ENCODE measurements at places on chromosomes 5 and 9. TPM values are rescaled to one million over a fixed set of nuclear protein-coding genes. Genes with fewer than 3 reads are reported as not detected.

The TAS2R1 gene
- total RNA-seq, result not detected

The CMYA5 gene
- 3.5 TPM for total RNA-seq

The PCDHA9 gene
- total RNA-seq, result 0.14 TPM

The CAMK4 gene
- total RNA-seq, result 0.69 TPM

The DRD1 gene
- total RNA-seq, result 0.14 TPM

The CTXN3 gene
- total RNA-seq, result not detected

The TIMD4 gene
- total RNA-seq, result 0.42 TPM

The HAVCR2 gene
- 16.1 TPM for total RNA-seq

DNA sequence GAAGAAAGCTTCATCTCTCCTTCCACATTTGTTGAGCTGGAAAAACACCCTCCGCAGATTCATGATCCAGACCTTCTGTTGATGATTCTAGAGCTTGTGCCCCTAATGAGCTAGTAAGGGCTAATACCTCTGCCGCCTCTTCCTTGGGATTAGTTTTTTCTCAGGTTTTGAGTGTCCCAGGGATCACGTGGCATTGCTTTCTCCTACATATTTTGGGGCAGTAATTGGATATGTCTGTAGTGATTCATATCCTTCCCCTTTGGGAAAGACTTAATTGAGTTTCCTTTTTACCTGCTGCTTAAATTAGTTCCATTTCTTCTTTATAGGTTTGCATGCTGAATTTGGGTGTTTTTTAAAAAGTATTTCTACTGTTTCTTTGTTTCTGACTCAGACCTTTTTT, 143.9 kb downstream of the GOLPH3 start:
- DNase-seq, result no peak

- DNase-seq, result no peak
These were observed 5.2 kb downstream of the SH2D3C start for GRCh38 chr9:127773272-127773671.

DNA sequence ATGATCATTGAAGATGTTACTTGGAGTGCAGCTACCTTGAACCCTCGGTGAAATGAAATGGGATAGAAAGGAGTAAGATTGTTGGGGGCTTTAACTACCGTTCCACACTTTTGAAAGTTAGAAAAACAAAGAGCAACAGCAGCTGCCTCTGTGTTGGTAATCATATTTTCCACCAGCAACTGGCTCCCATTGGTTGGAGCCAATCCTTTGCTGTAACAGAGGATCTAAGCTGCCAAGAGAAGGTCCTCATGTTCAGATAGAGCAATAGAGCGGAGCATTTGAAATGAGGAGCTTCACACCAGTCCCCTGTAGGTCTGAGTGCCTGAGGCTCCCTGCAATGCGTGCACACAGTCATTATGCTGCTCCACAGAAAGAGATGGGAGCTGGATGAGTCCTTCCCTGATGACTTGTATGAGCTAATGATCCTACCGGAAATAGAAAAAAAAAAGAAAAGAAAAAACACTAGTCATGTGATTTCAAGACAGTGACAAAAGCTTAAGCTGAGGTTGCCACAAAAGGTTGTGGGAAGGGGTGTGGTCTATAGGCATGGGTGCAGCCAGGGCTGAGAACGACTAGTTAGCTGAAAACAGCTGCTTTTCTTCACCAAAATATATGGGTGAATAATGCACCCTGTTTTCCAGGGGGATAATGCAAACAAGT, 300.7 kb downstream of the MLLT3 start:
- no peak for DNase-seq

DNA sequence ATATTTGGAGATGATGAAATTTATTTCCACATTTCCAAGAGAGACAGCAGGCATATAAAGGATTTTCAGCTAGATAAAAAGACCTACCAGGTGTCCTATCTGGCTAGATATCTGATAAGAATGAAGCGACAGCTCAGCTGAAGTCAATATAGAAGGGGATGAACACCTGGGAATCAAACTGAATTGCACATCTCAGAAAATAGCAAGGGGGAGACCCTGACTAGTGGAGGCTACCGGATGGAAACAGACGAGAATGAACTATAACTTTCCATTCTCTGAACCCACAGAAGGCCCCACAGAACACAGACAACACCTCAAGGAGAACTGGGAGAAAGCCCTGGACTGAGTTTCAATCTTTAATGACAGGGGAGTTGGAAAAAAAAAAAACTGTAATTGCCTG, 51.1 kb downstream of the CPLANE1 start:
- no peak for DNase-seq

GRCh38 chr5:170075696-170076095, 30.0 kb upstream of the FOXI1 start:
- no peak for DNase-seq

GRCh38 chr9:104572612-104573011, 3.6 kb downstream of the OR13C8 start:
- DNase-seq, result no peak

- DNase-seq, result no peak
These were observed 32.7 kb upstream of the DNAH5 start for GRCh38 chr5:13976867-13977830.

- no peak for DNase-seq
These were observed 20.7 kb upstream of the JADE2 start for GRCh38 chr5:134504629-134505300.

DNA sequence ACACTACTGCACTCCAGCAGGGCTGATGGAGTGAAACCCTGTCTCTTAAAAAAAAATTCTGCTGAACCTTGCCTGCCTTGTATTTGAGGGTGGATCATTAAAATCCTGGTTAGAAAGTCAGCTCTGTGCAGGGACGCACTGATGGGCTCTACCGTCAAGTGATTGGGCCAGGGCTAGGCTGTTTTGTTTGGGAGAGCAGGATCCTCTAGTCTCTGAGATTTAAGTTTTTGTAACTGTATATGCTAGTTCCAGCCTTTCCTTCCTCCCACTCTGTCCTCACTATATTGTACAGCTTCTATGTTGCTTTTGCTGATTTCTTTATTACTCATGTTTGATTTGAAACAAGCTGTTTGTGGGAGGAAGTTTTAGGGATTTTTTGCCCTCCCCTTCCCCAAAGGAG, 11.5 kb downstream of the DDX4 start:
- no peak for DNase-seq

DNA sequence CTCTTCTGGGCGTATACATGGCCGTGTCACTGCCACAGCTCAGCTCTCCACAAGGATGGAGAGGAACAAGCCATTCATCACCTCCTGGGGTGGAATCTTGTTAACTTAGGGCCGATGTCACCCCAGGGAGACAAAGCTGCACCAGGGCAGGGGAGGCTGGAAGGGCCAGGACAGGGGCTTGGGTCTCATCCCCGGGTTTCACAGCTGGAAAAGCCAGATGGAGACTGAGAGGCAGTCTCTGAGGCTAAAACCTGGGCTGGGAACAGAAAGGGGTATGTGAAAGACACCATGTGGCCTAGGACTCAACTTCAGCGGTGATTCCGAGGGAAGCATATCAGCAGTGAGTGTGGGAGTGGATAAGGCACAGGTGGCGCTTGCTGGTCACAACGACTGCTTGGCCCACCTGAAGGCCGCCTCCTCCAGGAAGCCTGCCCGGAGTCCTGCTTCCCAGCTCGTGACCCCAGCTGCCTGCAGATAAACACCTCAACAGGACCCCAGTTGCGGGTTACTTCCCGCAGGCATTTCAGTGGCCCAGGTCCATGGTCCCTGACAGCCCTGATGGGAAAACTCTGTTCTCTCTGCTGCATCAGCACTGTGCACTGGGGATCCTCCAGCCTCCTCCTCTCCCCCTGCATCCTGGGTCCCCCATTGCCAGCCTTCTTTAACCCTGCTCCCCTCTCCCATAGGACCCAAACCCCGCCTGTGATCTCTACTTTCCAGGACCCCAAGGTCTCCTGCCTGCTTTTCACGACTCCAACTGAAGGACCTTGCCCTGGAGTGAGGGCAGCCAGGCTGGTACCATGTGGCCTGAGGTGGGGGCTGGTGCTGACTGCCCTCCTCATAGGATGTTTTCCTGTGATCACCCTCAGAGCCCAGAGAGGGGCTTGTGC, 51.7 kb upstream of the FCN1 start:
- DNase-seq, result peak; percentile 49

DNA sequence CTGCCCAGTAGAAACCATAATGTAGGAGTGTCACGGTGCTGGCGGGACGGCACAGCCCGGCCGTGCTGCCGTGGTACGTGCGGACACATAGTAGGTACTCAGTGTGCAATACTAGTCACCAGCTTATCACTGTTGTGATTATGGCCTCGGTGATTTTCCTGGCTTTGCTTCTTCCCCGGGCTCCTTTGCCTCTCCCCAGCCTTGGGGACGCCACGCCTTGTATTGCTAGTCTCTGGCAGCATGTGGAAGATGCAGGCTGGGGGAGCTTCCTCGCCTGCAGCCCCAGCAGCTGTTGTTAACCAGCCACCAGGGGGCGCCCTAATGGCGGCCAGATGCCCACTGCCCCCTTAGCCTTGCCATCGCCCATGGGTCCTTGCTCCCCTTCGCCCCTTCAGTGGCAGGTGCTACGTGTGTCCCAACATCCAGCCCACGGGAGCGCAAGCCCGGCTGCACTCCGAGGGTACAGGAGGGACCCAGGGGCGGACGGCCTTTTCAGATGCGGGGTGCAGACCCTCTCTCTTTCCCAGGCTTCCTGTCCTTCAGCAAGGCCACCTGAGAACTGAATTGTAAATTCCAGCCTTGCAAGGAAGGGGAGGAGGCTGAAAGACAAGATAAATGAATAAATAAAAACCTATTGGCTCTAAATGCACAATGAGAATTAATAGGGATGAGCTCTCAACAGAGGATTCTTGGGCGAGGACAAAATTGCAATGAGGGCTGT, 8.0 kb downstream of the NTNG2 start:
- no peak for DNase-seq

GRCh38 chr5:56152437-56152836, 80.7 kb downstream of the ANKRD55 start:
- no peak for DNase-seq

DNA sequence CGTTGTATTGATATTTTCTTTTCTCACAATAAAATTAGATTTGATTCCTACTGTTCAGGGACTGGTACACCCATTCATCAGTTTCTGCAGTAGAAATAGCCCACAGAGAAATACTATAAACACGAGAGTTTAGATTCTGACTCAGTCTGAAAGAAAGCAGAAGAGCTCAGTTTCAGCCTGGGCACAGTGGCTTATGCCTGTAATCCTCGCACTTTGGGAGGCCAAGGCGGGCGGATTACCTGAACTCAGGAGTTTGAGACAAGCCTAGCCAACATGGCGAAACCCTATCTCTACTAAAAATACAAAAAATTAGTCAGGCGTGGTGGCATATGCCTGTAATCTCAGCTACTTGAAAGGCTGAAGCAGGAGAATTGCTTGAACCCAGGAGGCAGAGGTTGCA, 8.6 kb downstream of the ITK start:
- no peak for DNase-seq

GRCh38 chr5:136703706-136704105, 338.4 kb upstream of the TRPC7 start:
- no peak for DNase-seq

DNA sequence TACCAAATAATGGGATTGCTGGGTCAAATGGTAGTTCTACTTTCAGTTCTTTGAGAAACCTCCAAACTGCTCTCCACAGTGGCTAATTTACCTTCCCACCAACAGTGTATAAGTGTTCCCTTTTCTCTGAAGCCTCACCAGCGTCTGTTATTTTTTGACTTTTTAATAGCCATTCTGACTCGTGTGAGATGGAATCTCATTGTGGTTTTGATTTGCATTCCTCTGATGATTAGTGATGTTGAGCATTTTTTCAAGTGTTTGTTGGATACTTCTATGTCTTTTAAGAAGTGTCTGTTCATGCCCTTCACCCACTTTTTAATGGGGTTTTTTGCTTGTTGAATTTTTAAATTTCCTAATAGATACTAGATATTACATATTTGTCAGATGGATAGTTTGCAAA, 28.4 kb upstream of the SUSD1 start:
- DNase-seq, result no peak

GRCh38 chr5:176161431-176161830, 76.8 kb upstream of the SIMC1 start:
- no peak for DNase-seq

GRCh38 chr9:129908906-129909305, 73.6 kb downstream of the USP20 start:
- DNase-seq, result no peak

DNA sequence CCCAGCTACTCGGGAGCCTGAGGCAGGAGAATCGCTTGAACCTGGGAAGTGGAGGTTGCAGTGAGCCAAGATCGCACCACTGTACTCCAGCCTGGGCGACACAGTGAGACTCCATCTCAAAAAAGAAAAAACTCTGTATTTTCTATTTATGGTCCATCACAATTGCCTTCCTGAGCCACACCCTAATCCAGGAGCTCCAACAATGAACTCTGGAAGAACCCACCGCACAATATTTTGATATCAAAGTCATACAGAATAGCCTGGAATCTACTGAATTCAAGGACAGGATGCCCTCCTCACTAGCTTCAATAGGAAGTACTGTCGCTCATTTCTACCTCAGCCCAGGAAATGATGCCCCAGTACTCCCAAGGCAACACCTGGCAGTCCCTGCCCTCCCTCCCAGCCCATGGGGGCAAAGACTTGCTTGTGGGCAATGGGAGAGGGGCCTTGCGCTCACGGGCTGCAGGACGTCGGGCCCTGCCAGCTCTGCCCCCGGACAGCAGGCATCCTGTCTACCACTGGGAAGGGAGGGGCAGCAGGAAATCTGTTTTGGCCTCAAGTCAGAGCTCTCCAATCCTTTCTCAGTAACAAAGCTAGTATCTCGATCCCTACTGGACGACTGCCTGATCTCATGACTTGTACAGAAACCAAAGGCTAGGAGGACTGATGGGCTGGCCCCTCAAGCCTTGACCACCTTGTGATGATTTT, 19.7 kb downstream of the UBAC1 start:
- DNase-seq, result no peak

- DNase-seq, result no peak
These were observed 390.0 kb downstream of the ENC1 start for GRCh38 chr5:74250304-74251102.

DNA sequence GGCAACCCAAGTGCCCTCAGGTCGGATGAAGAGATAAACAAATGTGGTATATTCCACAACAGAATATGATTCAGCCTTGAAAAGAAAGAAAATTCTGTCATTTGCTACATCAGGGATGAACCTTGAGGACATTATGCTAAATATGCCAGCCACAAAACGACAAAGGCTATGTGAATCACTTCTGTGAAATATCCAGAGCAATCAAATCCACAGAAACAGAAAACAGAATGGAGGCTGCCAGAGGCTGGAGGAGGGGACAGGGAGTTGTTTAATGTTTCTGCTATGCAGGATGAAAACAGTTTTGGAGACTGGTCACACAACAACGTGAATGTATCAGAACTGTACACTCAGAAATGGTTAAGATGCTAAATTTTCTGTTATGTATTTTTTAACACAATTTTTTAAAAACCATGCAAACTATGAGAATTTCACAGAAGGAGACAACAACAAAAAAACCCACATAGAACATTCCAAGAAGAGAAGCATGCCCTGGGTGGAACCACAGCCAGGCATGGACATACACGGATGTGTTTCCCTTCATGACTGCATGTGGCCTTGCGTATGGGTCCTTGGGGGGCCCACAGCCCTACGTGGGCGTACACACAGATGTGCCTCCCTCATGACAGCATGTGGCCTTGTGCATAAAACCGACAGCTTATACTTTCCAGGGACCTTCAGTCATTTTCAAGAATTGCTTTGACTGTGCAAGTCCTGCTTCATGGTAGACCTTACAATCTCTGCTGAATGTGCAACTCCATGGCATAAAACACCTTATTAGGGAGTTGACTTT, 146.7 kb downstream of the ROR2 start:
- peak; percentile 35 for DNase-seq
